Psoas muscle (tissue), 8 donors: ENCODE measurements at places on chromosomes 13 and 19. TPM values are rescaled to one million over a fixed set of nuclear protein-coding genes. Genes with fewer than 3 reads are reported as not detected.

Gene PRR19
- total RNA-seq = 0.51 TPM

Gene MAG
- 0.11 TPM for total RNA-seq

Gene NTF4
- 4.8 TPM for total RNA-seq

Gene CEACAM1
- total RNA-seq = 1.6 TPM

Gene PCDH20
- 1.5 TPM for total RNA-seq

- peak overlapping the region; percentile 26 for H3K4me3 ChIP-seq
- no peaks in the 10 kb centered on the region for H3K27me3 ChIP-seq
- no peaks in the 10 kb centered on the region for H3K36me3 ChIP-seq
- H3K4me1 ChIP-seq = peaks cover 48% of the 10 kb centered on the region
Measured at GRCh38 chr13:50518781-50519201, 324.7 kb downstream of the DLEU7 start.

DNA sequence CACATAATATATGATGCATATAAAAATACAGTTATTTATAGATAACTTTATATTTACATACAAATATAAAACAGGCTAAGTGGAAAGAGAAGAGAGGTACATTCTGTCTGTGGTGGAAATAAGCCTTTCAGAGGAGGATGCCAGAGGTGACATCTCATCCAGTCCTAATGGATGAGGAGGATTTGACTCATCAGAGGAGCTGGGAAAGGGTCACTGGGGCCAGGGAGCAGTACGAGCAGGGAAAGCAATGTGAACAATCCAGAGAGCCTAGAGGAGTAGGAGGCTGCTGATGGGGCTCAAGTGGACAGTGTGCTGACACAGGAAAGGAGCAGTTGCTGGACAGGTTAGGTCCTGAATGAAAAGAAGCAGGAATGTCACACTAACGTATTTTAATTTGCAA lies 18.6 kb downstream of the NALCN start:
- no peak overlapping the region for H3K27ac ChIP-seq
- no peaks in the 10 kb centered on the region for H3K4me1 ChIP-seq
- no peaks in the 10 kb centered on the region for H3K27me3 ChIP-seq
- H3K36me3 ChIP-seq = no peaks in the 10 kb centered on the region
- H3K4me3 ChIP-seq = no peak overlapping the region

- DNase-seq = no peak
- H3K4me3 ChIP-seq = no peak overlapping the region
- H3K27me3 ChIP-seq = no peaks in the 10 kb centered on the region
- H3K27ac ChIP-seq = no peak overlapping the region
Measured at GRCh38 chr19:29255006-29255405, 42.1 kb upstream of the UQCRFS1 start.

GRCh38 chr13:54750521-54750920 lies 1721.9 kb downstream of the OLFM4 start:
- H3K36me3 ChIP-seq = no peaks in the 10 kb centered on the region
- no peak overlapping the region for H3K27ac ChIP-seq
- no peak overlapping the region for H3K4me3 ChIP-seq
- no peaks in the 10 kb centered on the region for H3K27me3 ChIP-seq

DNA sequence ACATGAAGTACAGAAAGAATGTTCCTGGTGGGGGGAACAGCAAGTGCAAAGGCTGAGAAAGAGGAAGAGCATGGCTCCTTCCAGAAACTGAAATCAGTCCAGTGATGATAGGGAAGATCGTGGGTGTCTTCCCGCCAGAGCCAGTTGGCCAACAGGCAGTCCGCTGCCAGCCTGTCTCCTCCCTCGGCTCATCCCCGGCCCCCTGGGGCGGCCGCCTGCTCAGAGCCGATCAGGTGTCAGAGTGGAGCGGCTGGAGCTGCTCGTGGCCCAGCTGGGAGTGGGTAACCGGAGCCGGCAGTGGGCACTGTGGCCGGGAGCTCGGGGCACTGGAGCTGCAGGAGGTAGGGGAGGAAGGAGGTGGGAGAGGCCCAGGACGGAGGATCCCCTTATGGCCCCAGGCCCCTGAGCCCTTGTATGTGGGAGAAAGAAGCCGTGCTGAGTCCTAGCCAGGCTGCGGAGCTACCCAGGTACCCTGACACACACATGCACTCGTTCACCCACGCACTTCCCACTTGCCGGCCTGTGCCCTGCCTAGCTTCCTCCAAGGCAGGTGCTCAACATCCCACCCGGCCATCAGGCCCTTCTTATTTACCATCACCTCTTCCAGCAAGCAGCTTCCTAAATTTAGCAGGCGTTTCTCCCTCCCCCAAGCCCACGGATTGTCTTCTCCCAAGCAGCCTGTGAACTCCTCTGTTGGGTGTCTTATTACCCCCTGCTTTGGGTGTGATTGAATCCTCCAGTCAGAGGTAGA lies 1.7 kb downstream of the ANKRD24 start:
- H3K4me3 ChIP-seq = peak overlapping the region; percentile 90
- H3K27ac ChIP-seq = peak overlapping the region; percentile 87
- peaks cover 27% of the 10 kb centered on the region for H3K4me1 ChIP-seq
- no peaks in the 10 kb centered on the region for H3K36me3 ChIP-seq
- DNase-seq = peak; percentile 56
- no peaks in the 10 kb centered on the region for H3K27me3 ChIP-seq

- H3K4me1 ChIP-seq = no peaks in the 10 kb centered on the region
- H3K27me3 ChIP-seq = no peaks in the 10 kb centered on the region
- no peak overlapping the region for H3K27ac ChIP-seq
- H3K4me3 ChIP-seq = no peak overlapping the region
Measured at GRCh38 chr13:112962911-112963625, 5.9 kb upstream of the MCF2L start.
